Stimulated activated effector memory CD8-positive, alpha-beta T cell treated with anti-CD3 and anti-CD28 coated beads, Interleukin-12 subunit alpha, Interleukin-12 subunit beta, amount 100 ng/mL, for 72 hours (primary cell): ENCODE measurements at places on chromosomes 16 and 17.

GRCh38 chr16:64826374-64826773, 295.5 kb downstream of the CDH11 start:
- no peak for DNase-seq

DNA sequence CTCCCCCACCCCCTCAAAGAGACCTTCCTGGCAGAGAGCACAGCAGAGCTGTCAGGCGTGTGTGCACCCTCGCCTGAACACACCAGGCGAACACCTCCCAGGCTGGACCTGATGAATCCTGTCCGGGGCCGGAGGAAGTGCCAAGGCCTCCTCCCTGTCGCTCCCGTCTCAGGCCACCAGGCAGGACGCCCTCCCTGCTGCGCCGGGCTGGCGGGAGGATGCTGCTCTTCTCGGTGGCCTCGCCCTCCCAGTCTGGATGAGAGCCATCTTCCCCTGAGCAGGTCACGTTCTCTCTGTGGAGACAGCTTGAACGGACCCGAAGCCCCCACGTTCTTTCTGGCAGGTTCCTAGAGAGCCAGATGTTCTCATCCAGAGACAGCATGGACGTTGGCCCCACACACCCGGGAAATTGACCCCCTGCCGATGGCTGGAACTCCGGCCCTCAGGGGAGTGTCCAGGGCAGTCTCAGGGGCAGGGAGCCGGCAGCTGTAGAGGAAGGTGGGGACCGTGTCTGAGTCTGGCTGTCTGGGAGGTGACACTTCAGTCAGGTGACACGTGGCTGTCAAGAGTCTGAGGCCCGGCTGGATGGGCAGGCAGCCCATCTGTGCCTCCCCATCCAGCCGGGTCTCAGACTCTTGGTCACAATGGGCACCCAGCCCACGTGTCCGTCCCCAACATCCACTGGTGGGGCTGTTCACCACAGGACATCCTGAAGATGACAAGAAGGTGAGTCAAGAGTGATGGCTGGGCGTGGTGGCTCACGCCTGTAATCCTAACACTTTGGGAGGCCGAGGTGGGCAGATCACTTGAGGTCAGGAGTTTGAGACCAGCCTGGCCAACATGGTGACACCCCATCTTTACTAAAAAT, 5.0 kb upstream of the TIMP2 start:
- DNase-seq, result no peak

DNA sequence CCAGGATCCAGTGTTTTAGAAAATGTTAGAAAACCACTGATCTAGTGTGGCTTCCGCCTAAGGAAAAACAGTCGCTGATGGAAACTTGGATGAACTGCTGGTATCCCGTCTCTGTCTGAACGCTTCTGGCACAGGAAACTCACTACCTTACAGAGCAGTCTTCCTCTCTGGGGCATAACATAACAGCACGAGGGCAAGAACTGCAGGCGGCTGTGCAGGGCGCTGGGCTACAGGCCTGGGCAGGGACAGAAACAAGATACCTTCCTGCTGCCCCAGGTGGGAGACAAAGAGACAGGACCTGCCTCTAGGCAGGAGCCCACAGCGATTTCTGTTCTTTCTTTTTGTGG, 10.5 kb downstream of the MXRA7 start:
- DNase-seq, result no peak

- no peak for DNase-seq
These were observed 11.2 kb downstream of the HAGH start for GRCh38 chr16:1815461-1815860.

- DNase-seq, result peak; percentile 91
These were observed 15.4 kb upstream of the SPATA32 start for GRCh38 chr17:45277216-45277849.

DNA sequence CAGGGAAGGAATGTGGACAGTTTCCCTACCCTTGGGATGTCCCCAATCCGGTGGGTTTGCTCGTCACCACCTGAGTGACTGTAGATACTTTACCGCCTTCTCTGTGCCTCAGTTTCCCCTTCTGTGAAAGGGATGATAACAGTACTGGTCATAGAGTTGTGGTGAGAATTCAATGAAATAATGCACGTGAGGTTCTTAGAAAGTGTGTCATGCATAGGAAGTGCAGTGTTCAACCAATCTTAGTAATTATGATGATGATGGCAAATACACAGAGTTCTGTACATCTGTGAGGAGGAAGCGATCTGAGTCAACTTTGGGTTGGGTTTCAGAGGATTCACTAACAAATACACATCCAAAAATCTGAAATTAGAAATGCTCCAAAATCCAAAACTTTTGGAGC, 114.6 kb upstream of the HS3ST2 start:
- DNase-seq, result no peak

- DNase-seq, result peak; percentile 60
These were observed 1.7 kb downstream of the ARHGDIA start for GRCh38 chr17:81869221-81870130.

DNA sequence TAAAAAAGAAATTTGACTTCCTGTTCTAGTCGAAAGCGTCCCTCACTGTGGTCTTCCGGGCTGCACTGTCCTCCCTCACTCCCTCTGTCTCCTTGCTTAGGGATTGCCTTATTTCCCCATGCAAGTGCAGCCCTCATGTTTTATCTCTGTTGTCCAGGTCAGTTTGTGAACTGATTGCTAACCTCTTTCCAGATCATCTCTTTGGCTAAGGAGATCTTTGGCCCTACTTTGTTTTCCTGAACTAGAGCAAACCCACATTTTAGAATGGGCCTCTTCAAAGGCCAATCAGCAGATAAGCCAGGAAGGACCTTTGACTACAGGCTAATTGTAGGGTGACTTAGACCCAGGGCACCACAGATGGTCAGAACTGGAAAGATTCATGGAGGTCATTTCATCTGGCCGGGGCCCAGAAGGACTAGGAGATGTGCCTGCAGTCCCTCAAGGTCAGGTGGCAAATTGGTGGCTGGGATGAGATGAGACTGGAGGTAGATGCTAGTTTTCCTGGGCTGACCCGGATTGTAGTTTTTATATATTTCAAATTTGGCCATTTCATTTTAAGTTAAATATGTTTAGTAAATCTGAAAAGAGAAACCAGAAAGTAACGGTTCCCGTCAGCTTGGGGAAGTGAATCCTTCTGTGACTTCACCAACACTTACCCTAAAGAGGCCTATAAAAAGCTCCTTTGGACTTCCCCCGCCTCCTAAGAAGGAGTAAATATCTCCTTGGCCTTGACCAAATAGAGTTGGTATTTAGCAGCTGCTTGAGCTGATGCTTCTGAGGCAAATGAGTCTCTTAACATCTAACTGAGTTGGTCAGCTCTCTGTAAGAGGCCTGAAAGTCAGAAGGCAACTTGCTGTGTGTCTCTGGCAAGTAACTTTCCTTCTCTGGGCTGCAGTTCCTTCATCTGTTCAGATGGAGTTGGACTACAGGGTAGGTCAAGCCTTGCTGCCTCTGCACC, 6.2 kb upstream of the SLC25A19 start:
- DNase-seq, result peak; percentile 16

GRCh38 chr17:740240-741017, 8.0 kb downstream of the TLCD3A start:
- no peak for DNase-seq

- no peak for DNase-seq
These were observed 87.5 kb upstream of the CLEC18A start for GRCh38 chr16:69863401-69864281.

DNA sequence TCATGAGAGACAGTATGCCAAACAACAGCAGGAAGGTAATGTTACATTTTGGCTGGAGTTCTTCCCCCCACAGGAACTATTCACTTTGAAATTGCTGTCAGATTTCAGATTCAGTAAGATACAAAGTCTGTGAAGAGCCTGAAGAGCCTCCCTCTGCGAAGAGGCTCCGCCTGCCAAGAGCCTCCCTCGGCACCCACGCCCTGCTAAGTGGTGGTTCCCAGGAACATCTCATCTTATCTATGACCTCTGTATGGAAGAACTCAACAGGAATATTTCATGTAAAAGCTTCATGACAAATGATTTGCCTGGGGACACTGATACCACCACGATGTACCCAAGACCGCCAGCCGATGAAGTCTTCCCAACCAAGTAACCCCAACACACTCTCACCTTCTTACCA, 3.2 kb downstream of the ZC3H7A start:
- DNase-seq, result no peak

DNA sequence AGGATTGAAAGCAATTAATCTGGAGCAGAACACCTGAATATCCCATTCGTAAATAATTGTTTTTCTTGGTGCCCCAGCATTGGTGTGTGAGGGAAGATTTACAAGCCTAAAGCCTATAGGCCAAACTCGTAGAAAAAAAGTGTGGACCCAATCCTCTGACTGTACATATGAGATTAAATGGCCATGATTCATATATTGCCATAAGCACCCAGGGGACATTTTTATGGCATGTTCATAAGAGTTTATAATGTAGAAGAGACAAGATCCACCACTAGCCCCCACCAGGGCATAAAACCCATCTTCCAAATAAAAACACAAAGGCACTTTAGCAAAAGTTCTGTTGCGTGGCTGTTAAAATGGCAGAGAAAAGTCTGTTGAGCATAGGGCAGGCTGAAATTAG, 15.5 kb upstream of the SALL1 start:
- no peak for DNase-seq

- no peak for DNase-seq
These were observed 8.1 kb downstream of the NFE2L1 start for GRCh38 chr17:48056246-48056745.

DNA sequence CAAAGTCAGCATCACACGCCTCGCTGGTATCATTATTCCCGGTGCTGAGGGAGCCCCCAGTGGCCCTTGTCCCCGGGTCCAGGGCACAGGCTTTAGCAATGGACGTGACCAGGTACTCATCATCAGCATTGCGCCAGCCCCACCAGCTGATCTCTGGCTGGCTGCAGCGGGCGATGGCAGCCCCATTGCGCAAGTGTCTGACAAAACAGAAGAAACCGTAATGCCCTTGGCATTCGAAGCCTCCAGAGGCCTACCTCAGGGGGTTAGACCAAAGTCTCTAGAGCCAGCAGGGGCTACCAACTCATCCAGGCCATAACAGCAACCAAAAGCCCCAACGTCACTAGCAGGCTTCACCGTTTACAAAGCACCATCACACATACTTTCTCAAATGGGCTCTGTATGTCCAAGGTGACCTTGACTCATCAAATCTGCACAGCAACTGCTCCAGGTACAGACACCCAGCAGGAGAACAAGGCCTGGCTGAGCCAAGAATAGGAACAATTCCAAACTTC, 7.3 kb downstream of the MTMR4 start:
- no peak for DNase-seq

- no peak for DNase-seq
These were observed 173.1 kb upstream of the TNRC6C start for GRCh38 chr17:77785312-77785905.

DNA sequence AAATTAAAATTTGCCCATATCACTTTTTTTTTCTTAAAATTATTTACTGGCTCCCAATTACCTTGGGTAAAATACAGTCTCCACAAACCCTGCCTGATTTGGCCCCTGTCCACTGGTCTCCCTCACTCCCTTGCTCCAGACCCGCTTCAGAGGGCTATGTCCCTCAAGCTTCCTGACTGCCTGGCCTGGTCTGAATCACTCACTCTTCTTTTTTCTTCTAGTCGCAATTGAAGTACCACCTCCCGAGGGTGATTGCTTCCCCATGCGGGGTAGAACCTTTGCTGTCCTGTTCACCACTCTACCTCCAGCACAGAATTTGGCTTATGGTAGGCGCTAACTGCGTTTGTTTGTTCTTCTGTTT, 598 bp upstream of the PGAP3 start:
- DNase-seq, result no peak

DNA sequence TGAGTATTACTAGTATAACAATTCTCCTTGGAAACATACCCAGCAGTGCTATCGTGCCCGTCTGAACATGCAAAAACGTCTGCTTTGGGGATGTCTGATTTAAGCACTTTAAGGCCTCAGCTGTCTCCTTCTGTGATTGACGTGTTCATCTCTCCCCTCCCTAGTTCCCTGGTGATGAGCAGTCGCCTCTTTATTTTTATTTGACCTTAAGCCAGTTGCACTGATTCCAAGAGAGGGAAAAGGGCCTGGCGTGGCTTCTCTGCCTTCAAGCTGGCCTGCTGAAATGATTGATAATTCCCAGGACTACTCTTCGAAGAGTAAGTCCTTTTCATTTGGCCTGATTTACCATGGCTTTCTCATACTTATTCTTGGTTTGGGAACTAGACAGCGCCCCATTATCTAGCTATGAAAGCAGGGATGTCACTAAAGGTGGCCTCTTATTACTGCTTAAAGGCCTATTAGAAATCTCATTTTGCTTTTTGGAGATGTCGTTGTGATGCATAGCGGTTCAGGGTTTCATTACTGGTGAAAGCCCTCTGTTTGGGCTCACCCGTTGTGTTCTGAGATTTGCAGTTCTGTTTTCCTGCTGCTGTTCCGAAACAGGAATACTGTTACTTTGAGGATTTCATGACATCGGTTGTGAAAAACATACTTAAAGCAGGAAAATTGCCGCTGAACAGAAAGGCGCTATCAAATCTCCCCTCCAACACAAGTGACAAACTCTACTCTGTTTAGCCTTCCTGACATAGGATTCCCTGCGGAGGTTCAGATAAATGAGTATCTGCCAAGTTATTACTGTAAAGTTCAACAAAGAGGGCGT, 65.5 kb downstream of the IQCK start:
- DNase-seq, result no peak

DNA sequence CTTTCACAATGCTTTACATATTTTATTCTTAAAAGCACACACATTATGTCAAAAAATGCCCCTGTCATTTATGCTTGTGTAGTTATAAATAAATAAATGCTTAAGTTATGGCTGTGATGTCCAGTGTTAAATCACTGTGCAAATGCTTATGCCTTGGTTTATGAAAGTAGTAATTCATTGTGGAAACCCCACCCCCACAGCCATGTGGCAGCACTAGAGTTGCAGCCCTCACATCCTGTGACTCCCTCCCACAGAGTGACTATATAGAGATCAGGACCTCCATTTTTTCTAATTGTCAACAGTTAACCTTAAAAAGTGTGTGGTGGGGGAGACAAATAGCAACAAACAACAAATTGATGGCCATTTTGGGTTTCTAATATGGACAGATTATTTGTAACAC, 2.4 kb downstream of the SKAP1 start:
- DNase-seq, result peak; percentile 30

GRCh38 chr17:32493571-32493970, 6.8 kb downstream of the CDK5R1 start:
- no peak for DNase-seq

DNA sequence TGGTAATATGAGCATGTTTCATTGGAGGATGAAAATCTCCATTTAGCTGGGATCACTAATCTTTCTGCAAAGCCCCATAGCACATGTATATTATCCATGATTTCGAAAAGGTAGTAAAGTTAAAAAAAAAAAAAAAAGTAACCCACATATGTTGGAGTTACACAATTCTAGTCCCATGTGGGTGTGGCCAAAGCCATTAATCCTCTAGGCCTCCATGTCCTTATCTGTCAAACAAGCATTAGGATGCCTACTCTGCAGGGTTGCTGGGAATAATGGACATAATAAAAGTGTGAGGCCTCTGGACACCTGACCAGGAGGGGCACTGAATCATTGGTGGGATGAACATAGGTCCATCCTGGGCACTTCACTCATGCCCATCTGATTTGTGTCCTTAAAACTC, 29.2 kb upstream of the VAT1L start:
- no peak for DNase-seq

DNA sequence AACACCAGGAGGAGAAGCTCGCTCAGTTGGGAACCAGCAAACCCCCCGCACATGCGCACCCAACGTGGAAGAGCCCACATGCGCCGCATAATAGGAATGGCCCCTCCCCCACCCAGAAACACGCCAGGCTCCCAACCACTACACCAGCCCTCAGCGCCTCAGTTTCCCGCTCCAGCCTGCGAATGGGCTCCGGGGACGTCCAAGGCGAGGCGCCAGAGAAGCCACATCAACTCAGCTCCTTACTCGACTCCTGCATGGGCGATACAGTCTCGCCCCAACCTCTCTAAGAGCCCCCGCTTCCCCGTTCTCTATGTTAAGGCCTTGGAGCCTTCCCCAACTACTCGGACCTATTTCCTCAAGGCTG, 504 bp downstream of the SRSF1 start:
- DNase-seq, result peak; percentile 38
